ENCODE measurements at places on chromosomes 6 and 20.

GRCh38 chr20:46018112-46018511, 9.4 kb downstream of the MMP9 start:
- DNase-seq = no peak

DNA sequence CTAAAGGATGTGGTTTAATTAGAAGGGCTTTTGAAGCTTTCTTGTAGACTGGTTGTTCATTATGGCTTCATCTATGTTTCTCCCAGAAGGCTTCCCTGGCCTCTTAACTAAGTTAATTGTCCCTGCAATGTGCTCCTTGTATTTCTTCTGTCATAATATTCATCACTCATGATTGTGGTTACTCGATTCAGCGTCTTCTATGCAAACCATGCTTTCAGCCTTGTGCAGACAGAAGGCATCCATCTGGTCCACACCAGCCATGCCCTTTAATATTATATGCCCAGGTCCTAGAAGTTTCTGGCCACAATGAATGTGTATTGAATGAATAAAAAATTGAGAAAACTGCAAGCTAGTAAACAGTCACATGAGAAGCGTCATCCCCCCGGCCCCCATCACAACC, 163.2 kb downstream of the KHDC1L start:
- DNase-seq = no peak

GRCh38 chr20:37524859-37525708, 2.6 kb downstream of the BLCAP start:
- no peak for DNase-seq

DNA sequence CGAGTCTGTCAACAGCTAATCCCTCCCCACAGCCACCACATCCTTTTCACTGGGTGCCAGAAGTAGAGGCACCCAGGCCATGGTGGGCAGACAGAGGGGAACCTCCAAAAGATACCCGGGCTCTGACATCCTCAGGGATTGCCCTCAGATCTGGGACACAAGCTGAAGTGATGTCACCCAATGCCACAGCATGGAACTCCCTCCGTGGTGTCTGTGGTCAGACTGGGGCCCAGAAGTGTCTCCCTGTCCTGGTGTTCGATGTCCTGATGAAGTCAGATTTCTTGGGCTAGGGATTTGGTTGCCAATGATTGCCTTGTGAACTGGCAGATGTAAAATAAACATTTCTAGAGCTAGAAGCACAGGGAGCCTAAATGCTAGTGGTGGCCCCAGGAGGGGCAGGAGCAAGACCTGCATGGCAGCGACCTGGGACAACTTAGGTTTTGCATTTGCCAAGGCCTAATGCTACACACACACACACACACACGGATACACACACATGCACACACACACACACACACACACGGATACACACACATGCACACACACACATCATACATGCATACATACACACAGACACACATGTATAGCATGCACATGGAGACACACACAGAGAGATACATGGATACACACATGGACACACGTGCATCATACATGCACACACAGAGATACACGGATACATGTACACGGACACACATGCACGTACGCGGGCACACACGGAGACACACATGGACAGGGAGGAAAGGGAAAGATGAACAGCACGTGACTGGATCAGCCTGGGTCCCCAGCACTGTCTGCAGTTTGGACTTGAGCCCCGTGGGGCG, 221.0 kb downstream of the NFATC2 start:
- no peak for DNase-seq

- DNase-seq = peak; percentile 54
These were observed 31.8 kb downstream of the PSMB9 start for GRCh38 chr6:32885698-32886286.

GRCh38 chr6:130843575-130844320, 16.5 kb downstream of the SMLR1 start:
- no peak for DNase-seq

- DNase-seq = no peak
These were observed 66.6 kb downstream of the BMP7 start for GRCh38 chr20:57199656-57200405.

GRCh38 chr6:150668900-150669302, 69.2 kb downstream of the PLEKHG1 start:
- DNase-seq = no peak

GRCh38 chr20:59809630-59810448, 123.6 kb downstream of the SYCP2 start:
- no peak for DNase-seq

DNA sequence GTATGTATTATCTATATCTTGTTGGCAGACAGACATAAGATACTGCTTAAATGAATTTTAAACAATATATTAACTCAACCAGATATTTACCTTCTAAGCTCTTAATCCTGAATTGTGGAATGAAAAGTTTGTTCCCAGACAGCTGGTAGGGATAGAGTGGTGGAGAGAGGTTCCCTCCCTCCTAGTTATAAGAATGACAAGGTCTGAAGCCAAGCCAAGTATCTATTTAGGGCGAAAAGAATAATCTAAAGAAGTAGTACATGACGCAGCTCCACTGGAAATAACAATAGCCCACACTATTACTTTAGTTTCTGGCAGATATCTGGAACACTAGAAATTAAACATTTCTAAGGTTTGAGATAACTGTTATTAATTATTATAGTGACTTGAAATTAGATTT, 104.3 kb downstream of the AHI1 start:
- no peak for DNase-seq

- no peak for DNase-seq
These were observed 68.5 kb upstream of the TENT5A start for GRCh38 chr6:81820980-81821379.

DNA sequence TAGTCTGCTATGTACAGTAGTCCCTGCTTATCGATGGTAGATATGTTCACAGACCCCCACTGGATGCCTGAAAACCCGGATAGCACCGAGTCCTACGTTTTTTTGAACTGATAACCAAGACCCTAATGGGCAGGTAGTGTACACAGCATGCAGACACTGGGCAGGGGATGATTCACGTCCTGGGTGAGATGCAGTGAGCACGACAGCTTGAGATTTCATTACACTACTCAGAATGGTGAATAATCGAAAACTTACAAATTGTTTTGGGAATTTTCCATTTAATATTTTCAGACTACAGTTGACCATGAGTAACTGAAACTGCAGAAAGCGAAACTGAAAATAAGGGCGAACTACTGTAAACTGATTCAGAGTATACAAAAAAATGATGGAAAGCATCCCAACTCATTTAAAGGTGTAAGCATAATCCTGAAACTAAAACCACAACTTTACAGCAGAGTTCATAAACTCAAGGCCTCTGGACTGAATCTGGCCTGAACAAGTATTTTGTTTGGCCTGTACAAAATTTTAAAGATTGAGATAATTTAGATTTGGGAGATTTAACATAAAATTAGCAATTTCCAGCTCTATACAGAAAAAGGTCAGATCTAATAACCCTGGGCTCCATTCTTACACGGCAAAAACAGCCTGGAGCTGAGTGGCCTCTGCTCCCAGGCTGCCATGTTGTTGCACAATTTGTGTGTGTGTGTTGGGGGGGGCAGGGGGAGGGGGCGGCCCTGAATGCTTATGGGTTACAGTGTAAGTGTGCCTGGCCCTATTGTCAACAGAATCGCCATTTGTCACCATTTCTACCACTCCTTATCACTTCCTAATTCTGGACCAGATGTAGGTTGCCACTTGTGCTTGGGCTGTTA, 34.9 kb downstream of the RNF24 start:
- DNase-seq = no peak

GRCh38 chr6:20712011-20712410, 177.8 kb downstream of the CDKAL1 start:
- no peak for DNase-seq

- no peak for DNase-seq
These were observed 35.9 kb downstream of the EPM2A start for GRCh38 chr6:145699462-145699861.

- DNase-seq = no peak
These were observed 362.0 kb upstream of the CITED2 start for GRCh38 chr6:139736325-139736906.

DNA sequence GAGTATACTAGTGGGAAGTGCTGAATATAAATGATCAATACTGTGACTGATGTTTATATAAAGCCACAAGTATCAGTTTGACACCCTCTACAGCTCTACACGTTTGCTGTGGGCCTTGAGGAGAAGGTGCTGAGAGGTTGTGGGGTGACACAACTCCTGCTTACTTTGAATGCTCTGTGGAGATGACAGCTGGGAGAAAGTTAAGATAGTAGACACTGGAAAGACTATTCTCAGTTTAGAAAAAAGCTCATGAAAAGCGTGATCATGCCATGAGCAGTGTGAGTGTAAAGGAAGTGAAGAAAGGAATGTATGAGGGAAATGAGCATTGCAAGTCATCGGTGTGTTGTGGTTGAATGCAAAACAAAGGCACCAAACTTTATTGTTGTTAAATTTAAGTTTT, 215.8 kb downstream of the UTRN start:
- no peak for DNase-seq

- DNase-seq = no peak
These were observed 39.5 kb downstream of the BCKDHB start for GRCh38 chr6:80145921-80146320.

DNA sequence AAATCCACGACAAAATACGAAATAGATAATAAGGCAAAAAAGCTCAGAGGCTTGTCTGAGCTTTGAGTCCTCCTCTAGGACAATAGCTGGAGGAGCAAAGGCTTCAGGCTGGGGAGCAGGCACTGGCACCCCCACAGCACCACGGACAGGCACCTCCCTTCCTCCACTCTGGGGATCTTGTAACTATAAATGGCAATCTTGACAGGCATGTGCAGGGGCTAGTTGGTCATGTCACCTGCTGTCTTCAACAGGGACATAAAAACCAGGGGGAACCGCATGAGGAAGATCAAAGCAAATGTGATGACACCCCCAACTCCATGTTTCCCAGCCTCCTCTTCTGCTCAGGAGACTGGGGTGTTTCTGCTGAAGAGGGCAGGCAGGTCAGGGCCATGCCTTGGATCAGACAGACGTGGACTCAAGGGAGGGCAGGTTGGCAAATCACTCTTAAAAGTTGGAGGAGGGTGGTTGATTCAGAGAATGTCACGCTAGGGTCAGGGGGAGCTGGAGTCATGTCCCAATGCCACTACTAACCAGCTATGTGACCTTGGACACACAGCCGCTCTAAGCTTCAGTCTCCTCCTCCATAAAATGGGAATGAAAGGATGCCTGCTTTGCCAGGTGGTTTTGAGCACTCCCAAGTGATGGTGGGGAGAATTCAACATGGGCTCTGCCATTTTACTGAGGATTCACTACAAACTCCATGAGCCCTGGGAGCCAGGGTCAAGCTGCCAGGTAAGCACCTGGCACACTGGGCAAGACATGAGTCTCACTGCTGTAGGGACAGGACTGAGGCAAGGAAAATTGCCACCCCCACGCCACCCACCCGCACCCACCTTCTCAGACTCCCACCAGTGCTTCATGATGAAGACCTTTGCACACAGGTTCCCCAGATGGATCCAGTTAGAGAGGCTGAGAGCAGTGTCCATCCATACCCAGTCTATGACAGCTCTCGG, 48.0 kb downstream of the NPEPL1 start:
- no peak for DNase-seq

GRCh38 chr6:32133786-32134185, 3.7 kb upstream of the FKBPL start:
- no peak for DNase-seq

DNA sequence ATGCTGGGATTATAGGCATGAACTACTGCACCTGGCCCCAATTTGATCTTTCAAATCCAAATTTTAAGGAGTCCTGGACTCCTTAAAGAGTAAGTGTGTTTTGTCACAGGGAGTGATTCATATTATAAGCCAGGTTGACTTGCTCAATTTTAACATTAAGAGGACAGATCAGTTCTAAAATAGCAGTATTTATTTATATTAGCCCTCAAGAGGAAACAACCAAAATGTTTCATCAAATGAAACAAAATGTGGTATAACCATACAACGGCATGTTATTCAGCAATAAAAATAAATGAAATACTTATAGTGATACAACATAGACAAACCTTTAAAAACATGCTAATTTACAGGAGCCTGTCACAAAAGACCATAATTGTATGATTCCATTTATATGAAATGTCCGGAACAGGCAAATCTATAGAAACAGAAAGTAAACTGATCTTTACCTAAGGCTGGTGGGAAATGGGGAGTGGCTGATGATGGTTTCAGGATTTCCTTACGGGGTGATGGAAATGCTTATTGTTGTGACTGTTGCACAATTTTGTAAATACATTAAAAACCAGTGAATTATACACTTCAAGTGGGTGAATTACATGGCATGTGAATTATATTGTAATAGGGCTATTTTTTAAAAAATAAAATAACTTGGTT, 637.4 kb downstream of the MMUT start:
- DNase-seq = no peak

GRCh38 chr6:12278915-12279314, 11.2 kb upstream of the EDN1 start:
- no peak for DNase-seq

GRCh38 chr6:136676075-136676474, 116.2 kb downstream of the MAP3K5 start:
- DNase-seq = no peak

- no peak for DNase-seq
These were observed 6.1 kb upstream of the TREML4 start for GRCh38 chr6:41222045-41222444.

DNA sequence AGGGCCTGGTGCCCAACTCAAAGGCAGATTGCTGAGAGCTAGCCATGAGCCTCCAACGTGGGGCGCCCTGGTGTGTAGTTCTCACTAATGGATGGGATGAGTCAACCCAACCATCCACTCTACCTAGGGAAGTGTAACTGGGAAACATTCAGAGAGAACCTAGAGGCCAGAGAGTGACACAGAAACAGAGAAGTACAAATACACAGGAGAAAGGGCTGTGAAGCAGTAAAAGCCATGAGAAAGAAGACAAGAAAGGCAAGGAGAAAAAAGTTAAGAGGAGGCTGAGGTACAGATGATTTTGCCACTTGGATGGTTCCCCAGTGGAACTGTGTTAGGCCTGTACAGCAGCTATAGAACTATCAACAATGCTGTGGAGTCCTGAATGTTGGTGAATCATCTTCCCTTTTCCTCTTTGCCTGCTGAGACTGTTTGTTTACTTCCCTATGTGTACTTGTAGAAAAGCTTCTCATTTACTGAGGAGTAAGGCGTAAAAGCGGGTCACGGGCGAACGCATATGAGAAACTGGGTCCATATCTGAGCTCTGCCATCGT, 39.0 kb downstream of the MAN1A1 start:
- DNase-seq = no peak

GRCh38 chr20:58238490-58238889, 10.0 kb upstream of the ANKRD60 start:
- no peak for DNase-seq

GRCh38 chr6:78851156-78851555, 16.2 kb upstream of the IRAK1BP1 start:
- no peak for DNase-seq

GRCh38 chr6:162219266-162219665, 508.3 kb downstream of the PRKN start:
- DNase-seq = no peak

GRCh38 chr6:41659935-41660334, 21.7 kb downstream of the MDFI start:
- peak; percentile 42 for DNase-seq

- DNase-seq = no peak
These were observed 76.8 kb downstream of the BMP5 start for GRCh38 chr6:55798571-55798970.

- DNase-seq = no peak
These were observed 64.1 kb upstream of the SCP2D1 start for GRCh38 chr20:18749528-18749927.
